ENCODE measurements at places on chromosomes 7 and 10.

GRCh38 chr10:127918572-127918971 lies 11.7 kb downstream of the PTPRE start:
- DNase-seq = no peak

- DNase-seq = peak; percentile 63
Measured at GRCh38 chr10:125866421-125867029, 14.6 kb downstream of the DHX32 start.

DNA sequence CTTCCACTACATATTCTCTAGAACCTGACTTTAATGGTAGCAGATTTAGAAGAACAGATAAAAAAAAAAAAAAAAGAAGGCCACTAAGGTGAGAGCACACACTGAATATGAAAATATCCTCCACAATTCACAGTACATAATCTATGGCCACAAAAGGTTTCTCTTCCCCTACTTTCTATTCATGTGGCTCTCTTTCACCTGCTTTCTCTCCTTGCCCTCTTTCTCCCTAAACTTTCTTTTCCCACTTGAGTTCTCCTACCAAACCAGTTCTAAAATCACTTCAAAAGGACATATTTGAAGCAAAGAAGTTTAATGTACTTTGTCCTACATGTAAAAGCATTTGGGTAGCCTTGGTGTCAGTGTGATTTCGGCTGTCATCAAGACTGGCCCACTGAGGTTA lies 18.5 kb upstream of the DLX6 start:
- DNase-seq = no peak

- no peak for DNase-seq
Measured at GRCh38 chr7:145293228-145293701, 457.4 kb upstream of the TPK1 start.

DNA sequence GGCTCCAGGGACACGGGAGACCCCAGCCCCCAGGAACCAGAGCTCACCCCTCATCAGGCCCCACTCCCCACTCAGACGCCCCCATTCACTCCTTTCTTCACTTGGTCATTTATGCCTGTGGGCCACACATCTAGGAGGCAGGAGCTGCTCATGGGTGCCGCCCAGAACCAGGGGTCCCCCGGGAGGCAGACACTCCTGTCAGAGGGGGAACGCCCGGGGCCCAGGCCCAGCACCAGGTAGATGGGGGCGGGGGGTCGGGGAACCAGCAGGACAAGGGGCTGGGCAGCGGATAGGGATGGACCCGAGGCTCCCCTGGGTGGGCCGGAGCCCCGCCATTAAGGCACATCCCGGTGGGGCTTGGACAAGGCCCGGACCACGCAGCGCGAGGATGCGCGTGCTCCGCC lies 11.8 kb downstream of the CALY start:
- no peak for DNase-seq

- no peak for DNase-seq
Measured at GRCh38 chr7:138575897-138576428, 115.9 kb downstream of the TRIM24 start.

GRCh38 chr7:155460926-155461613 lies 3.1 kb downstream of the EN2 start:
- no peak for DNase-seq

- DNase-seq = peak; percentile 12
Measured at GRCh38 chr7:50679218-50680007, 103.3 kb downstream of the GRB10 start.

- DNase-seq = no peak
Measured at GRCh38 chr10:44183667-44184632, 200.9 kb downstream of the CXCL12 start.

GRCh38 chr10:131683281-131683861 lies 217.4 kb upstream of the PPP2R2D start:
- DNase-seq = no peak

DNA sequence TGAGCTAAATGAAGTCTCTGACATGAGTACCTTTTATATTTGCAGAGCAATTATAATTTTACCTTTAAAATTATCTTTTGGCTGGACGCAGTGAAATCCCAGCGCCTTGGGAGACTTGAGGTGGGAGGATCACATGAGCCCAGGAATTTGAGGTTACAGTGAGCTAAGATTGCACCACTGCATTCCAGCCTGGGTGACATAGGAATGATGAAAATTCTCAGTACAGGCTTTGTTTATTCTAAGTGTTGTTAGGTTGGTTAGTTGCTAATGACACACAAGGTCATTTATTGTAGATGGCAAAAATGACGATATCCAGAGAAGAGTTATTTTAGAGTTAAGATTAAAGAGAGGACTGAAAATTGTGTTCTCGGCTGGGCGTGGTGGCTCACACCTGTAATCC lies 87.6 kb downstream of the XRCC2 start:
- peak; percentile 28 for DNase-seq

GRCh38 chr10:105280895-105281294 lies 639.8 kb downstream of the SORCS3 start:
- DNase-seq = no peak

GRCh38 chr7:123711832-123712293 lies 36.9 kb downstream of the WASL start:
- DNase-seq = peak; percentile 45

DNA sequence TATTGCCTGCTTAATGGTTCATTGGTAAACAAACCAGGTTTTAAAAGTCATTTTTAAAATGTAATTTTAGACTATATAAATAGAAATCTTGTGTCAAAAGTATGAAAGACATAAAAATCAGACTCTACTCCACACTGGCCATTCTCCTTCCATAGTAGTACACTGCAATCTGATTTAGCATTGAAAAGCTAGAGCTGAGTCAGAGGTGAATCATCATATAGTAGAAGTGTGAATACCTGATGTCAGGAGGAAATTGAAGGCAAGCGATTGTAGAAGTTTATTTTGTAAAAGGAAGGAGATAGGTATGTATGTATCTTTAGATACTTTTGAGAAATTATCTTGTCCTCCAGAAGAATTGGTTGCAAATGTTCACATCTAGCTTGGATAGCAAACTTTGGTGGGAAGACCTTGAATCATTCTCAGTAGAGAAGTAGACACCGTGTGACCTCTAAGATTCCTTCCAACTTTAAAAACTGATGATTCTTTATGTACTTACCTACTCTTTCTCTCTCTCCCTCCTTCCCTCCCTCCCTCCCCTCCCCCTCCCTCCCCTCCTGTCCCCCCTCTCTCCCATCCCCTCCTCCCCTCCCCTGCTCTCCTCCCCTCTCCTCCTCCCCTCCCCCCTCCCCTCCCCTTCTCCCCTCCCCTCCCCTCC lies 88.1 kb downstream of the BTAF1 start:
- peak; percentile 78 for DNase-seq

DNA sequence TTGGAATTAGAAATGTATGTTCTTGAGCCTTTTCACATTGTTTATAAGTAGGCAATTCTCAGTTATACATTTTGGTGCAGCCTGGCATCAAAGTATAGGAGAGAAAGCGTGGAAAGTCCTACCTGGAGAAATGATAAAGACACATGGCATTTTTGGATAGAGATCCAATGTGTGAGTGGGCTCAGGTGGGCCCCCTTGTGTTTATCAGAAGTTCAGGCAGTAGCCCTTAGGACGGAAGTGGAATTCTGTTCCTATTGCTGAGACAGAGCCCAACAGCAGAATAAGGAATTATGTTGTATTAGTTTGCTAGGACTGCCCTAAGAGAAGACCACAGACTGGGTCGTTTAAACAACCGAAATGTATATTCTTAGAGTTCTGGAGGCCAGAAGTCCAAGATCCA lies 85.2 kb upstream of the AMPH start:
- DNase-seq = no peak

DNA sequence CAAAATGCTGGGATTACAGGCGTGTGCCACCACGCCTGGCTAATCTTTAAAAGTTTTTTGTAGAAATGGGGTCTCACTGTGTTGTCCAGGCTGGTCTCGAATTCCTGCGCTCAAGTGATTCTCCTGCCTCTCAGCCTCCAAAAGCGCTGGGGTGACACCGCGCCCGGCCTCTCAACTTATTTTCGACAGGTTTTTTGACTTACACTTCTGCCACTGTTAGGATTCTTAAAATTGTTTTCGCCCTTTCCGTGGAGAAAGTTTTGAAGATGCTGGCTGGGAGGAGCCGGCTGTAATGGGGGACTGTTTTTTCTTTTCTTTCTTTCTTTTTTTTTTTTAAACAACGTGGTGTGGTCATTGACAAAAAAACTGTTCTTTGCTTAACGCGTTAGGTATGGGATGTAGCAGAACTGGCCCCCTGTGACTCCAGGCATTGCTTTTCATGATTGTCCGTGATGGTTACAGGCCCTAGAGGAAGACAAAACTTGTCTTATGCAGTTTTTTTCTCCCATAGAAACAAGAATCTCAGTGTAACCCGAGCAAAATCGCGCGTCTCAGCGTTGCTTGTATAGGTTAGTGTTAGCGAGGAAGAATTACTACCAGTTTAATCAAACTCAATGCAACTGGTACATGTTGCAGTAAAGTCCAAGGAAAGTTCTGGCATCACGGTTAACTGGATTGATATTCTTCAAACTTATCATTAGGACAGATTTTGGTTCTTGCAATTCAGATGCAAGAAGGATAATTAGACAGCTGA lies 72.2 kb downstream of the DAGLB start:
- DNase-seq = peak; percentile 33

- no peak for DNase-seq
Measured at GRCh38 chr10:129771991-129772431, 192.1 kb downstream of the EBF3 start.

All from foreskin keratinocyte (primary cell).